Inflammatory macrophage (primary cell): ENCODE measurements at places on chromosomes 7 and 10.

GRCh38 chr10:93149761-93150160 is 76.1 kb downstream of the CYP26A1 start:
- no peak for DNase-seq

- DNase-seq = no peak
Observed at GRCh38 chr10:29956335-29956924, 103.0 kb downstream of the JCAD start.

DNA sequence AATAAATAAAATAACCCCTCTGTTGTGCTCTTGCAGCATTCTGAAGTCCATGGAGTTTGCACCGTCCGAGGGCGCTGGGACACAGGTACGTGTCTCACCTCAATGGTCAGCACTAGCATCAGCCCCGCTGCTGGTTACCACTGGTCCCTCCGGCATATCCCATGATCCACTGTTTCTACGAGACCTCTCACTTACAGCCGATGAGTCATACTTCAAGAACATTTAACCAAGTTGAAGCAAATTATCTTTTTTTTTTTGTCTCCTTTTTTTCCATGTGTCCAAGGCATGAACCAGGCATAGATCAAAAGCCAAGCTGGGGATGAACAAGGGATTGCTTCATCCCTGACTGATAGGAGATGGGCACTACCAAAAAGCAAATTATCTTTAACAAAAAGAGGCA is 92.9 kb upstream of the SH2B2 start:
- no peak for DNase-seq

- peak; percentile 90 for DNase-seq
Observed at GRCh38 chr7:76318488-76319353, 16.2 kb downstream of the HSPB1 start.

DNA sequence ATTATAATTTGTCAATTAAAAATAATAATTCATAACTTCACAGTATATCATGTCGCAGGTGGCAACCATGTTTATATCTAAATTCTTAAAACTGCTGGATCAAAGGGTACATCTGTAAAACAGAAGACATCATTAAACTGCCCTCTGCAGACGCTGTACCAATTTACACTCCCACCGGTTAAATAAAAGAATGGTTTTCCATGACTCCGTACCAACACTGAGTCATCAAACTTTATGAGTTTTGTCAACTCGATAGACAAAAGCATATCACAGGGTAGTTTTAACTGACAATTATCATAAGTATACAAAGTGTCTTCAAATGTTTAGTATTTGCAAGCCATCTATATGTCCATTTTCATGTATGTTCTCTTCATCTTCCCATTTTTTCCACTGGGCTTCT is 5.7 kb upstream of the GSTK1 start:
- DNase-seq = no peak

DNA sequence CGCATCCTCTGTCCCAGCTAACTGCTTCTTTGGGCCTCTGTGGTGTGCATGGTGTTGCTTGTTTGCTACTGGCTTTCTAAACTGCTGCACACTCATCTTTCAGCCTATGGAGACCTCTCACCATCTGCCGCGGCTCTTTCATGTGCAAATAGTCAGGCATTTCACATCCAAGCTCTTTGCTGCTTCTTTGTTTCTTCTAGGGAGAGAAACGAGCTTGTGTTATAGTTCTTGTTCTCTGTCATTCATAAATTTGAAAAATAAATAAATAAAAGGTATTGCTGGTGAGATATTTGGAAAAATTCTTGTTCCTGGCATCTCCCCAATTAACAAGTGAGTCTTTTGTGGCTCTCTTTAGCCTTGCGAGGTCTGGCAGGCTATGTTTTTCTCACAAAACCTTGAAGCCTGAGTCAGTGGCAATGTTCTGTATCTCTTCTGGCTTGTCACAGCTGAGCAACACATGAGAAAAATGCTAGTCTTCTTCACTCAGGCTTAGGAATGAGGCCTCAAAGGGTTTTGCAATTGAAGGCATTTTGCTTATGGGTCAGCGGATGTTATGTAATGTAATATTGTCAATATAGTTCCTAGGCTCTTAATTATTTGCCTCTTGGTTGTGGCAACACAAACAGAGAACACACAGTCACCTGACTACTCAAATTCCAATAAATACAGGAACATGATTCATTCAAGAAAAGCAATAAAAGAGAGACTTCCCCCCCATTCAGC is 274.0 kb downstream of the FRMD4A start:
- no peak for DNase-seq

DNA sequence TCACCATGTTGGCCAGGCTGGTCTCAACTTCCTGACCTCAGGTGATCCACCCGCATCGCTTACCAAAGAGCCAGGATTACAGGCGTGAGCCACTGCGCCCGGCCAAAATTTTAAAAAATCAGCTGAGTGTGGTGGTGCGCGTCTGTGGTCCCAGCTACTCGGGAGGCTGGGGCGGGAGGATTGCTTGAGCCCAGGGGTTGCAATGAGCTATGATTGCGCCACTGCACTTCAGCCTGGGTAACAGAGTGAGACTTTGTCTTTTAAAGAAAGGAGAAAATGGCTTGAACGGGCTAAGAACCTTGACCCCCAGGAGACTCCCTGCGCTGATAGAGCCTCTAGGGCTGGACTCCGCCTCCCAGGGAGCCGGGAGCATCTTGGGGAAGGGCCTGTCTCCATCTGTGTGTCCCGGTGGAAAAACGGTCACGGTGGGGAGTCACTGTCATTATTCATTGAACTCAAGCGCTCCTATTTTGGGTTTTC is 760 bp upstream of the KCTD7 start:
- peak; percentile 48 for DNase-seq

DNA sequence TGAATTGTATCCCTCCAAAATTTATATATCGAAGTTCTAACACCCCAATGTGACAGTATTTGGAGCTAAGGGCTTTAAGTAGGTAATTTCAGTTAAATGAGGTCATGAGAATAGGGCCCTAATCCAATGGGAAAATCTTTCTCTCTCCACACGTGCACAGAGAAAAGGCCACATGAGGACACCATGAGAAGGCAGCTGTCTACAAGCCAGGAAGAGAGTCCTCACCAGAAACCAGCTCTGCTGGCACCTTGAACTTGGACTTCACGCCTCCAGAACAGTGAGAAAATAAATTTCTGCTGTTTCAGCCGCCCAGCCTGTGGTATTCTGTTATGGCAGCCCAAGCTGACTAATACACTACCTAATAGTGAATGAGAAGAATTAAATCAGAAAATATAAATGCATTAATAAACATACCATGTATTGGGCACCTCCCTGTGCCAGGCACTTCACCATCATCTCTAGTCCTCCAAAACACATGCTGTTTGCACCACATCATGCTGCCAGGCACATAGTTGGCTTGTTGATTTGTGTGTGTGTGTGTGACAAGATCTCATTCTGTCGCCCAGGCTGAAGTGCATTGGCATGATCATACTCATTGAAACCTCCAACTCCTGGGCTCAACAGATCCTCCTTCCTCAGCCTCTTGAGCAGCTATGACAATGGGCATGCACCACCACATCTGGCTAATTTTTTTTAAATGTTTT is 9.1 kb upstream of the TOMM7 start:
- no peak for DNase-seq

DNA sequence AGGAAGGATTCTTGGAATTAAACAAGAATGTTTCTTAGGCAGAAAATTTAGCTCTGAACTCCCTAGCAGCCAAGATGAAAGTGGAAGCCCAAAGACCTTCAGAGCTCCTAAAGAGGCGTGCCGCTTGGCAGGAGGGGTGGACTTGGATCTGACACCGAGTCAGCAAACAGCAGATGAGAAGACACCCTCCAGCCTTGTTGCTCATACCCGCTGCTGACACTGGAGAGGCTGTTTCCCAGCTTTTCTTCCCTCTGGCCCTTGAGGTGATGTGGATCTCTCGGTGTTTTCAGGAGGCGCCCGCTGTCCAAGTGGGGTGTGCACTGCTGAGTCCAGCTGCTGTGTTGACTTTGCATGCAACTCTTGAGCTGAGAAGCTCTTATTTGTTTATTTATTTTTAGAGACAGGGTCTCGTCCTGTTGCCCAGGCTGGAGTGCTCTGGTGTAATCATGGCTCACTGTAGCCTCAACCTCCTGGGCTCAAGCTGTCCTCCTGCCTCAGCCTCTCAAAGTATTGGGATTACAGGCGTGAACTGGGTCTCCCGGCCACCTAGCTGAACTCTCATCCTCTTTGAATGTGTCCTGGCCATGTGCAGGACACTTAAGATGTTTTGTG is 21.5 kb downstream of the SLC18A2 start:
- no peak for DNase-seq

- peak; percentile 50 for DNase-seq
Observed at GRCh38 chr10:21078410-21079329, 181.6 kb upstream of the NEBL start.

GRCh38 chr7:32216759-32217158 is 146.6 kb upstream of the PDE1C start:
- DNase-seq = no peak

DNA sequence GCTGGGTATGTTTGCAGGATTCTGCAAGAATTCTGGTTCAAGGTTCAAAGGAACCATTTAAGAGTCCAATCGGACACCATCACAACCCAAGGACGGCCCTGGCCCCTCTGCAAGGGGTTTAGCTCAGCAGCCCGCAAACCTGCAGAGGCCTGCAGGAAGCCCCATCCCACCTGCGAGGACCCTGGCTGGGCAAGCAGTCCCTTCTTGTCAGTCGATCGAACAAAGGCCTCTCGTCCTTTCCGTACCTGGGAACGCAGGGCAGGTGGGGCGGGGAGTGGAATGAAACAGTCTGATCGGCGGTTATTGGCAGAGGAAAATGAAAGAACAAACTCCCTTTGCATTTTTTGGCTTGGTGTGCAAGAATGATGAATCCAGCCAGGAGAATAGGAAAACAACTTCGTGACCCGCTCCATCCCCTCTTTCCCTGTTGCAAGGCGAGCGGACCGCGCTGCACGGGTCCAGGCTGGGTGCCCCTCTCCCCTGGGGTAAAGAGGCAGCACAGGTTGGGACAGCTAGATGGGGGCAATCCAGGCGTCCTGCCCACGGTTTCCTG is 73.7 kb downstream of the INSIG1 start:
- DNase-seq = no peak

DNA sequence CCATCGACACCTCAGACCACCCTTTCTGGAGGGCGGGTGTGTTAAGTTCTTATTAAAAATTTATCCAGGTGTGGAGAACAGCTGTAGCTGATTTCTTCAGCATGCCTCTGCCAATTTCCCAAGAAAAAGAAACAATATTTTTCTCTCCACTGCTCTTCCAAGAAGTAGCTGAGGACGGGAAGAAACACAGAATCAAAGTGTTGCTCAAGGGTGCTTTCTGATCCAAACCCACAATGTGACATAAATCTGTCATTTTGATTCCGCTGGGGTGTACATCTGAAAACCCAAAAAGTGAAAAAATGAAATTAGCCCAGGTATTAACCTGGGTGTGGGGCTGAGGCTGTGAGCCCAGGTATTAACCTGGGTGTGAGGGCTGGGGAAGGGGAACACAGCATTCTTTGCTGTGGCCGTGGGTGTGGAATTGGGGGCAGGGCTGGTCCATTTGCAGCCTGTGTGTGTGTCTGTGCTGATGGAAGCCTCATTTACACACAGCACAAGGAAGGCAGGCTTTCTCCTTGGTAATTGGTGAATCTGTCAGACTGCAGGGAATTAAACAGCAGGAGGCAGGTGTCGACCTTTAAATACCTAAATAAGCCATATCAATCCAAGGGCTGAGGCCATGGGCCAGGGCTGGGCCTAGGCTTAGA is 48.4 kb upstream of the CCDC3 start:
- DNase-seq = no peak

GRCh38 chr10:124599588-124600050 is 138.0 kb downstream of the LHPP start:
- DNase-seq = no peak

DNA sequence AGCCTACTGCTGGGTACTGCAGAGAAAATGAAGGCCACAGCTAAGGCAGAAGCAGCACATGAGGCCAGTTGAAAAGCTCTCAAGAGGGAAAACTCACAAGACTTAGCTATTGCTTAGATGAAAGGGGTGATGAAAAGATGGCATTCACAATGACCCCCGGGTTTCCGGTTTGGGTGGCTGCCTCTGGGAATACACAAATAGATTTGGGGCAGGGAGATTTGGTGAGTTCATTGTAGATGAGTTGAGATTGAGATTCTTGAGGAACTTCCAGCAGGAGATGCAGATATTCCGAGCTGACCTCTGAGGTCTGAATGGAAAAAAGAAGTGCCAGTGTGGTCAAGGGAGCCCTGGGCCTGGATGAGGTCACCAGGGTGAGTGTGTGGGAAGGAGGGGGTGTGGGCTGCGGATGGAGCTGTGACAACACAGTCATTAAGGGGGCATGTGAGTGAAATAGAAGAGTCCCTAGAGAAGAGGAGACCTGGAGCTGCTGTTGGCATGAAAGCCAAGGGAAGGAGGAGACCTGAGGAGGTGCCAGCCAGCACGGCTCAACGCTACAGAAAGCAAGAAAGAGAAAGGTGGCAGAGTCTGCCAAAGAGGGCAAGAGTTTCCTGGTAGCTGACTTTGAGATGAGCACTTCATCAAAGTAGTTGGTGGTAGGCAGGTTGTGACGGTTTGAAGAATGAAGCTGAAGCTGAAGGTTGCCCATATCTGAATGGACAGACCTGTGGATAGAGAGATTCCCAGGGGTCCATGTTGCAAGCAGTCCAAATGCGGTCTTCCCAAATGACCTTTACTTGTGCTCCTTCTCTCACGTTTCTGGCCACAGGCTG is 43.7 kb downstream of the HIF1AN start:
- peak; percentile 13 for DNase-seq

DNA sequence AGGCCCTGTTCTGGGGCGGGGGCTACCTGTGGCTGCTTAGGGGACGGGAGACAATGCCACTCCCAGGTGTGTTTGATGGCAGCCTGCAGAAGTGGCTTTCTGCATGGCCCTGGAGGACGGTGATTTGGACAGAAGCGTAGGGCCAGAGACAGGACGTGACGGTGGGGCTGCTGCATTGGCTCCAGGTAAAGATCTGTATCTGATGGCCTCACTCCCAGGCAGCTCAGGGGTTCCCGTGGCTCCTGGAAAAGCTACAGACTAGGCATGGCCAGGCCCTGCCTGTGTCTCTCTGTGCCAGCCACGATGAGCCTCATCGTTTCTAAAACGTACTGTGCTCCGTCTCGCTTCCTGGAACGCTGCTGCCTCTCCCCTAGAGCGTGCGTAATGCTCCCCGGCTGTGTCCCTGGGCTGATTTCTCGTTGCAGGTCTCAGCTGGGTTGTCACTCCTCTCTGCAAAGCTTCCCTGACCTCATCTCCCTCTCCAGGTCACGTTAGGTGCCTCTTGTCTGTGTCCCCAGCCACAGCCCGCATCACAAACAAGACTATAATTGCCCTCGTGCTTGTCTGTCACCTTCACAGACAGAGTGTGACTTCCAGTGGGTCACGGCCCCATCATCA is 12.6 kb downstream of the GTF2IRD1 start:
- no peak for DNase-seq

DNA sequence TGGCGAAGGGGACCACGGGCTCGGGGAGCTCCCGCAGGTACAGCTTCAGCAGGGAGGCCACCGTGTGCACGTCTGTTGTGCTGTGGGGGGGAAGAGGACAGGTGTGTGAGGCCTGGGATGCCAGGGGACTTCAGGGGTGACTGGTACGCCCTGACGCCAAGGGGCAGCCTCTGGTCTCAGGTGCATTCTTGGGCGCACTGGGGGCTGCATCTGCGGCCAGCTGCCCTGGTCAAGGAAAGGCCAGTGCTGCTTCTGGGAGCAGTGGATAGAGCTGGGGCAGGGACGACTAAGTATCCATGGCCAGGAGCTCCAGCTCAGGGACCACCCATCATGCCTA is 148.5 kb downstream of the MAPK8 start:
- DNase-seq = no peak

GRCh38 chr7:2163600-2164555 is 68.9 kb downstream of the MAD1L1 start:
- DNase-seq = no peak
